Anterior cingulate cortex (tissue), 58 donors: ENCODE measurements at places on chromosomes 1 and 21.

DNA sequence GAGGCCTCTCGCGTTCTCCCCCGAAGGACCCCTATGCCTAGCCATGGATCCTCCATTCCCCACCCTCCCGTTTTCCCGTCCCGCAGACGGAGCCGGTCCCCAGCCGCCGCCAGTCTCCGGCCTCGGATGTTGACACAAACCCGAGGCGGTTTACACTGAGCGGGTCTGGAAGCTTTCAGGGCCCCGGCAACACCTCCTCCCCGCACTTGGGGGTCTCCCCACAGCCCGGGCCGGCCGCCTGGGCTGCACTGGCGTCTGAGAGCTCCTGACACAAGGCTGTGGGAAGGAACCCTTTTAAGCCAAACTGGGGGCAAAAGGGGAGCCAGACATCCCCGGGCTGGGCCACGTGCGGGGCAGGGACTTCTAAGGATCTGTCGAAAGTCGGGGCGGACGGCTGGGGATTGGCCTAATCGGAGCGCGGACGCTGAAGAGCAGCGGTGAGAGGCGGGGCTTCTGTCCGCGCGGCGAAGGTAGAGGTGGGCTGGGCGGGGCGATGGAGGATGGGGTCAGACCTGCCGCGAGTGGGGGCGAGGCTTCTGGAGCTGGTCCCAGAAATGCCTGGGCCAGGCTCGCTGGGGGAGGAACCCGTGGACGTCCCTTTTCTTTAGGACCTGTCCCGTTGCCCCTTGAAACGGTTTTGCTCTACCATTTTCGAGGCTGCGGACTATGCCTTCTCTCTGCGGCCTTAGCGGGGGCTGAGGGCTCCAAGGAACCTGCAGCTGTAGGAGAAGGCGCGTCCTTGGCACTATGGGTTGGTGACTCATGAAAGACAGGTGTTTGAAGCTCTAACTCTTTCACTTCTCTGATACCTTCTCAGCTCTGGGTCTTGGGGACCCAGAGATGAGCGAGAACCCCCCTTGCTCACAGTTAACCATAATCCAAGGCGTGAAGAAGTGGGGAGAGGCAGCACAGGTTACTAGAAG, 1.2 kb upstream of the HPCAL4 start:
- no peak for DNase-seq

DNA sequence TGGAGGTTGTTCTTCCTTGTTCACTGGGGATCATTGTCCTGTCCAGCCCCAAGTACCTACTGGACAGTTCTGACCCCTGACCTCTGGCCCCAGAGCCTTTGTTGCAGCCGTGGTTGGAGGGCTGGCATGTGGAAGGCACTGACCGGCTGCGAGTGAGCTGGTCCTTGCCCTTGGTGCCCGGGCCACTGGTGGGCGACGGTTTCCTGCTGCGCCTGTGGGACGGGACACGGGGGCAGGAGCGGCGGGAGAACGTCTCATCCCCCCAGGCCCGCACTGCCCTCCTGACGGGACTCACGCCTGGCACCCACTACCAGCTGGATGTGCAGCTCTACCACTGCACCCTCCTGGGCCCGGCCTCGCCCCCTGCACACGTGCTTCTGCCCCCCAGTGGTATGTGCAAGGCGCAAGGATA, 11.4 kb downstream of the TIE1 start:
- no peak for DNase-seq

GRCh38 chr1:77541162-77541545, 141.3 kb downstream of the ZZZ3 start:
- DNase-seq, result no peak

DNA sequence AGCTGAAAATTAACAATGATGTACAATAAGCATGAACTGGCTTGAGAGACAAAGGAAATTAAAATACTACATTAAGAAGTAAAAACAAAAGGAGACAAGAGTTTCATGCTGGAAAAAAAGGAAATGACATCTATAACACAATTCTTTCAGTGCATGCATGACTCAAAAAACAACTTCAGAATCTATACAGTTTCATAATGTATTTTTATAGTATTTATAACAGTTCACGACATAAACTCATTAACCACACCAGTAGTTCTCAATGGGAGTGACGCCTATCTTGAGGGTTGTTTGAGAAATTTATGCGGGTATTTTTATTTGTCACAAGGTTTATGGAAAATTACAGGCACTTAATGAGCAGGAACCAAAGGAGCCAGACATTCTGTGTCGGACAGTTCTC, 168.5 kb downstream of the SMYD3 start:
- DNase-seq, result no peak

GRCh38 chr1:22794647-22795365, 84.2 kb downstream of the EPHB2 start:
- DNase-seq, result no peak

- no peak for DNase-seq
Measured at GRCh38 chr21:29430030-29430429, 131.3 kb downstream of the BACH1 start.

DNA sequence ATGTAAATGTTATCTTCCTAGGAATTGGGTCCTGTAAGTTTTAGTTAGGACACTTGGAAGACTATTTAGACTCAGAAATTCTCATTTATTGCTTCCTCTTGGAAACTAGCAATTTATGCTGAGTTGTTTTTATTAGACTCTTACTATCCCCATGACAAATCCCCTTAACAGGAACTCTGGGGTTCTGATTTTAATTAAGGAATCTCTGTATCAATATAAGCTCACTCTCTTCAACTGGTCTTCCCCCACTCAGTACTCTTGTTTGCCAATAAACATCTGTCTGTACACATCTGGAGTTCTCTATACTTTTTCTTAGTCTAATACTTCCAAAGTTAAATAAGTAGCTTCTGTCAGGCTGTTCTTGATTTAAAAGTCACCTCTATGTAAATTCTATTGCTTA, 64.1 kb upstream of the TBX15 start:
- DNase-seq, result no peak
